ENCODE measurements at places on chromosomes 7 and 10. TPM values are rescaled to one million over a fixed set of nuclear protein-coding genes. Genes with fewer than 3 reads are reported as not detected.
A peak's percentile ranks its signal among the peaks of the same experiment; 100 is the strongest.

- DNase-seq: peak; percentile 73
These were observed 50.2 kb downstream of the KCNH2 start for GRCh38 chr7:150927956-150928344.

GRCh38 chr10:74249865-74250264 is 98.8 kb downstream of the ADK start:
- DNase-seq: no peak

DNA sequence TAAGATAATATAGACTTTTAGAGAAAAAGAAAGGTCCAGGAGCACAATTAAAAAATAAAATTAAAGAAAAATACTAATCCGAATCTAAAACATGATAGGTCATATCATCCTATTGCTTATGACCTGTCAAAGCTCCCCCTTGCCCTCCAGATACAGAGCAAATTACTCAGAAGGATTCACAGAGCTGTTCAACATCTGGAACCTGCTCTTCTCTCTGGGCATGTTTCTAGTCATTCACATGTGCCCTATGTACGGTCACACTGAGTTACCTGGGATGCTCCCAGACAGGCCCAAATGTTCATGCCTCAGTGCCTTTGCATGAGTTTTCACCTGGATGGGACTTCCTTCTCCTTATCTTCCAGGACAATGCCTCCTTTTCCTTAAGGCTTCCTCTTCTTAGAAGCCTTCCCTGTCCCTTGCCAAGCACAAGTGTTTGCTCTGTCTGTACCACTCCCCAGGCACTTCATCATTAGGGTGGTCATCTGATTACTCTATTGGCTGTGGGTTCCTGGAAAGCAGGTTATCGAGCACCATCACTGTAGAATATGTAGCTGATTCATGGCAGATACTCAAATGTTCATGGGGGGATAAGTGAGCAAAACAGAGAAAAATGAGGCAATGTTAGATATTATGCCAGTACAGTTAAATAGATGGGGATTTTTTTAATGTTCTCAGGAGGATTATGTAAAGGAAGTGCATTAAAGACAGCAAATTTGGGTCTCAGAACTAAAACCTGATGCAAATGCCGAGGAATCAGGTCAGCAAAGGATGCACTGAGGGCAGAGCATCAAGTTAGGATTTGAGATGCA is 12.0 kb upstream of the AOAH start:
- DNase-seq: no peak

DNA sequence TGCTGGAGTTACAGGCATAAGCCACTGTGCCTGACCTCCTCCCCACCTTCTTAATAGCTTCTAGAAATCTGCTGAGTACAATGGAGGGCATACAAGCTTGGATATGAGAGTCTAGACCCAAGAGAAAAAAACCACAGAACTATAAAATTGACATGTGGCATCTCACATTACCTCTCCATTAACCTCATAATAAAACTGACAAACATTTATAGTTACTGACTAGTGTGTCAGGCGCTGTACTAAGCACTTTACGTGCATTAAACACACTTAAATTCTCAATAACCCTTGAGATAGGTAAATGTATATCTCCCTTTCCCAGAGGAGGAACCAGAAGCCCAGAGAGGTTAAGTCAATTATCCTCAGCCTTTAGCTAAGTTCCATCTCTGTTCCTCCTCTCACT is 300.5 kb upstream of the MYO3A start:
- no peak for DNase-seq

GRCh38 chr7:69871886-69872569 is 273.8 kb downstream of the AUTS2 start:
- no peak for DNase-seq

Gene IDI2
- total RNA-seq: not detected

DNA sequence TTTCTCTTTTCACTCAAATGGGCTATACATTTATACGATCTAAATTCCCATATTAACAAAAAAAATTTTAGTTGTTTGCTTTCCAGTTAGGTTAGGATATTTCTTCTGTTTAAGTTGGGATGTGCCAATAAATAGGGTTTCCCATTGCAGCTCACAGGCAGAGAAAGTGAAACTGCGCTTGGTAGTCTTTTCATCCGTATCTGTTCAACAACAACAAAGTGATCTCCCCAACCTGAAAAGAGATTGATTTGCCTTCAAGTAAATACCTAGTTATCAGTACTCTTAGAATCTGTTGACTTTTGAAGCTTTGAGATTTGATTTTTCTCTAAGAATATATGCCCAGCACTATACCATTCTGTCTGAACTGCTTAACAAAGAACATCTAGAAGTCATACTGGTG is 143.4 kb downstream of the DYNC1I1 start:
- DNase-seq: no peak

GRCh38 chr7:47266131-47266706 is 315.7 kb downstream of the TNS3 start:
- peak; percentile 89 for DNase-seq

DNA sequence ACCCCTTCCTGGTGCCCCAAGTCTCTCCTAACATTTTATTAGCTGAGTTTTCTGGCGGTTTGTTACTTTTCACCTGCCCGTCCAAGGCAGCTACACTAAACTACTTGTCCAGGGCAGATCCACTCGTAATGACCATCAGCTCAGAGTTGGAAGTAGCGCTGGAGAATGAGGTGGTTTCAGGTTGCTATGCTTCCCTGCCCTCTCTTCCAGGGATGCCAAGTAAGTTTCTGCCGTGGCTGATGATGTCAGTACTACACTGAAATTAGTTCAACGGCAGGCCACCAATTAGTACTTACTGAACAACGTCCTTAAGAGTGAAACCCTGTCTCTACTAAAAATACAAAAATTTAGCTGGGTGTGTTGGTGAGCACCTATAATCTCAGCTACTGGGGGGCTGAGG is 55.2 kb downstream of the DIP2C start:
- DNase-seq: no peak

DNA sequence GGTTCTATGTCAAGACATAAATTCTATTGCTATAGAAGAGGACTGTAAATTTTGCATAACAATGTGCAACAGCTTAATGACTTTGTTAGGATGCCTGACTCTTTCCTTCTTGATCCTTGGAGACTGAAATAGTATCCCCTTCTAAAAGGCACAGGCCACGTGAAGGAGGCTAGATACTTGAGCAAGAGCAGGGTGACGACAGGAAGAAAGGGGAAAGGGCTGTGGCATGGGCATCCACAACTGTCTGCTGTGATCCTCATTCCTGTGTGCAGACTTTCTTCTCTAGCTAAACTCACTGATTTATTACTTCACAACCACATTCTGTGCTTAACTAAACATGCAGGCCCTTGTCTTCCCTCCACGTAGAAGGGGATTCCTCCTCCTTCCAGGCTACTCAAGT is 1111.8 kb upstream of the C7orf33 start:
- DNase-seq: no peak

DNA sequence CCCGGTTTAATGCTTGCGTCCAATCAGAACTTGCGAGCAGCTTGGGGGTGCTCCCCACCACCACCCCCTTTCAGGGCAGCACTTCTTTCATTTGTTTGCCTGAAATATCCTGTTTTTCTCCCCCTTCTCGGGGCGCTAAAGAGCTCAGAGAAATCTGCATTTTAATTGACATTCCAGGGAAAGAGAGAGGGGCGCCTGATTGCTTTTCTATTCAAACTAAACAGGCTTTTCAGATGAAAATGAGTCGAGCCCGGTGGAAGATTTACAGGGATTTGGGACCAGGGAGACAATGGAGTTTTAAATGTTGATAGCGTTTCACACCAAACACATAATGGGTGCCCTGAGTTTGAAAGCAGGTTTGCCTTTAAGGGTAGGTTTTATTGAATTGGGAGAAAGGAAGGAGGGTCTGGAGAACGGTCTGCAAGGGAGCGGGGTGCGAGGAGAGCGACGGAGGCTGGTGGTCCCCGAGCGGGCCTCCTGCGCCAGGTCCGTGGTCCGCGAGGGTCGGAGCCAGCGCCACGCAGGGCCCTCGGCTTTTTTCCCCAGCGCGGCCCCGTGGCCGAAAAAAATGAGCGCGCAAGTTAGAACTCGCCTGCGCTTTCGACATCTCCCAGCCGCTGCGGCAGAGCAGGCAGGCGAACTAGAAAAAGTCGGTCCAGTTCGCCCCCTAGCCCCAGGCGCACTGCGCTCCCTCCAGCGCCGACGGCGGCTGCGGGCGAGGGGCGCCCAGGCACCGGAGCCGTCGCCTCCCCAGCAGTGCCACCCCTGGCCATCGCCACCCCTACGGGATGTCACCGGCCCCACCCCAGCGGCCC is 1.3 kb downstream of the FGFR2 start:
- peak; percentile 92 for DNase-seq

GRCh38 chr10:104127411-104127810 is 5.4 kb downstream of the SFR1 start:
- no peak for DNase-seq

Gene LRRC4
- 0.29 TPM for total RNA-seq

- DNase-seq: peak; percentile 11
These were observed 155.5 kb downstream of the SVIL start for GRCh38 chr10:29479081-29479925.

DNA sequence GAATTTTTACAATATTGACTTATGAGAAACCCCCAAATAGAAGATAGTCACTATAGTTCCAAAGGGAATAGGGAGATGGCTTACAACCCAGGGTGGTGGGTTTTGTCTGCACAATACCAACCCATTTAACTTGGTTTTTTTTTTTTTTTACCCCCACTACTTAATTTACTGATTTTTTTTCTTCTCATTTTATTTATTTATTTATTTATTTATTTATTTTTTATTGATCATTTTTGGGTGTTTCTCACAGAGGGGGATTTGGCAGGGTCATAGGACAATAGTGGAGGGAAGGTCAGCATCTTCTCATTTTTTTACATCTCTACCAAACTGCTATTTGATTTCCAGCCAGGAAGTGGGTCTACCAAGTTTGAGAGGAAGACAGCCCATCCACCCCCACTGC is 77.9 kb downstream of the FAM204A start:
- no peak for DNase-seq

Gene SUN1
- total RNA-seq: 109 TPM

- DNase-seq: no peak
These were observed 51.8 kb upstream of the ANK3 start for GRCh38 chr10:60441515-60441914.

DNA sequence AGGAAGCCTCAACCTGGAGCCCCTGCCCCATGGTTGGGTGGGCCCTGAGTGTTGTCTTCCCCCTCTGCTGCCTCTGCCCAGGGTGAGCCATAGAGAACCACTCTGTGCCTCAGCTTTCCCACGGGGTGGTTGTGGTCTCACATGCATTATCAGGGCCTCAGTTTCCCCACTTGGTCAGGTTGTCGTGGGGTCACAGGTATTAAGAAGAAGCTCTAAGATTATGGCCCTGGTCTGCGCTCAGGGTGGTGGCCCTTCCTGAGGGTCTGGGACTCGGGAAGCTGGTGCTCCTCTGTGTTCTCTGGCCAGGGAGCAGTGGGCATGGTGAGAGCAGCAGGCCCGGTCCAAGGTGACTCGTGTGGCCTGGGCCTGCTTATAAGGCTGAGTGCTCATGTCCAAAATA is 17.8 kb downstream of the LRRC27 start:
- peak; percentile 73 for DNase-seq

- no peak for DNase-seq
These were observed 32.8 kb upstream of the VIPR2 start for GRCh38 chr7:159177284-159177953.

DNA sequence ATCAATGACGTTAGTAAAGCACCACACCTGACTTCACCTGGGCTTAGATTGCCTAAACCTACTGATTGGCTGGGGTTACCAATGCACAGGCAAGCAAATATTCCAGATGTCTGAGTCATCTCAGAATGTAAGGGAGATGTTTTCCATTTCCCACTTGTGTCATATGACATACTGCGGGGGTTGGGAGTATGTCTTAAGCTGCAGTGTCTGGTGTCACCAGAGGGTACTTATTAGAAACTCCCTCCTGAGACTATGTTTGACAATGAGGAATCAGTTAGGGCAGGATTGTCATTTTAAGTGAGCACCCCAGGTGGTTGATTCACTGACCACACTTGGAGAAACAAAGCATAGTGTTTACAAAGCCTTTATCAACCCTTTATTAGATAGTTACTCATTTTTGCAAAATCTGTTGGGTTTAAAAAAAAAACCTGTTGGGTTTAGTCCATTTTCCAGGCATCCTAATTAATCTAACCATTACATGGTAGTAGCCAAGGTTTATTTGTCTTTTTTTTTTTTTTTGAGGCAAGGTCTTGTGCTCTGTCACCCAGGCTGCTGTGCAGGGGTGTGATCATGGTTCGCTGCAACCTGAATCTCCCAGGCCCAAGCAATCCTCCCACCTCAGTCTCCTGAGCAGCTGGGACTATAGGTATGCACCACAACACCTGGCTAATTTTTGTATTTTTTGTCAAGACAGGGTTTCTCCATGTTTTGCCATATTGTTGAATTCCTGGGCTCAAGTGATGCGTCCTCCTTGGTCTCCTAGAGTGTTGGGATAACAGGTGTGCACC is 72.5 kb downstream of the CDK6 start:
- DNase-seq: no peak

DNA sequence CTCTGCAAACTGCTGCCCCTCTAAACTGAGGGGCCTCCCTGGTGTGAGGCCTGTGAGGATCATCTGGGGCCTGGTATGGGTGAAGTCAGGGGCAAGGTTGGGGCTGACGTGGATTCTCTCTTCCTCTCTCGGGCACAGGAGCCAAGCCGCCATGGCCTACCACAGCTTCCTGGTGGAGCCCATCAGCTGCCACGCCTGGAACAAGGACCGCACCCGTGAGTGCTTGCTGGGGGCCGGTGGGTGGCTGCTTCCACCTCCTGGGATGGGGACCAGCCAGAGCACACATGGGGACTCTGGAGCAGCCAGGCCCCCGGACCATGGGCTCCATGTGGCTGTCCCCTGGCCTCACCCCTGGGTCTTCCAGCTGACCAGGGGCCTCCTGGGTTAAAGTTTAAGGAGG is 11.0 kb downstream of the ARPC1B start:
- peak; percentile 61 for DNase-seq

GRCh38 chr7:42831718-42832522 is 80.0 kb downstream of the C7orf25 start:
- DNase-seq: no peak

DNA sequence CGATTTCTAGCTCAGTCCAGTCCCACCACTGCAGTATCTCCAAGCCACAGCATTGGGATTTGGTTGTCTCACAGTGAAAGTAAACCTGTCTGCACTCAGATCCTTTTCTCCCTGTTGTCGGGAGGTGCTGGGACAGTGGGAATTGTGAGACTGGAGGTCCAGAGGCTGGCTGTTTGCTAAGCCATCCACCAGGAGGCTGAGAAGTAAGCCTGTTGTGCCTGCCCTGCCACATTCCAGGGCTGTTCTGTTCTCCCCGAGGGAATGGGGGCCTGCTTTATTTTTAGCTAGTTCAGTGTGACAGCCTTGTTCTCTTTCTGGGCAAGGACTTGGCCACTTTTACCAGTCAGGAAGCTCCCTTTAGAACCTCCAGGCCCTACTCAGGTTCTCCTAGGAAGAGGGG is 54.9 kb downstream of the HK1 start:
- DNase-seq: peak; percentile 93

DNA sequence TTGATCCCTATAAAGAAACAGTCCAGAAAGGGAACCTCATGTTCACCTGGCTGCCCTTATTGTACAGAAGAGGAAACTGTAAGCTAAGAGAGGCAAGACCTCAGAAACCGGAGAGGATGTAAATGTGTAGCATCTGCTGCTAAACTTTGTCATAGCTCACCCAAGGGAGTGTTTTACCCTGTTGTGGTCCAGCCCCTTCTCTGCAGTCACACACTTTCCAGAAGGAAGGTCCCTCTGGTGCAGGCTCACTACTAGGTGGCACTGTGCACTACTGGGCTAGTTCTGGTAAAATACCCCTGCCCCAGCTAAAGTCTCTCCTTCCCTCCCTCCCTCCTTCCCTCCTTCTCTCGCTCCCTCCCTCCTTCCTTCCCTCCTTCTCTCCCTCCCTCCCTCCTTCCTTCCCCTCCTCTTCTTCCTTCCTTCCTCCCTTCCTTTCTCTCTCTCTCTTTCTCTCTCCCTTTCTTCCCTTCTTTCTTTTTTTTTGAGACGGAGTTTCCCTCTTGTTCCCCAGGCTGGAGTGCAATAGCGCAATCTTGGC is 42.5 kb upstream of the LCOR start:
- DNase-seq: no peak
